Stimulated activated CD4-positive, alpha-beta T cell treated with anti-CD3 and anti-CD28 coated beads, Interleukin-1b, Interleukin-23, amount 100 ng/mL, for 4 hours (primary cell): ENCODE measurements at places on chromosomes 13 and 19.

GRCh38 chr13:20719783-20720182 lies 16.3 kb downstream of the IL17D start:
- DNase-seq, result no peak

GRCh38 chr13:20558982-20559381 lies 8.0 kb upstream of the IFT88 start:
- DNase-seq, result no peak

- DNase-seq, result peak; percentile 85
Observed at GRCh38 chr19:36604656-36605100, 435 bp upstream of the ZNF382 start.

DNA sequence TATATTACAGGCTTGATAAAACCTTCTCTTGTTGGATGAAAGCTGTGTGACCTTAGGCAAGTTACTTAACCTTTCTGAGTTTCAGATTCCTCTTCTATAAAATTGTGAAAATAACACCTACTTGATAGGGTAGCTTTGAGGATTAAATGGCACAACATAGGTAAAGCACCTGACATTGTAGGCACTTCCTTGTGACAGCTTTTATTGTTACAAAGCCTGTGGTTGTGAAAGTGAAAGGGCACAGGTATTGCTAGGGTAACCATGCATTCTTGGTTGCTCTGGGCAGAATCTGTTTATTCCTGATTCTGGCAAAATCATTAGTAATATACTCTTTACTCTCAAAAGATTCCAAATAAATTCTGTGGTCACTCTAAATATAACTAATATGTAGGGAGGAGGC lies 493.4 kb downstream of the OLFM4 start:
- no peak for DNase-seq

- DNase-seq, result no peak
Observed at GRCh38 chr13:93224535-93224934, 2.1 kb upstream of the GPC6 start.

DNA sequence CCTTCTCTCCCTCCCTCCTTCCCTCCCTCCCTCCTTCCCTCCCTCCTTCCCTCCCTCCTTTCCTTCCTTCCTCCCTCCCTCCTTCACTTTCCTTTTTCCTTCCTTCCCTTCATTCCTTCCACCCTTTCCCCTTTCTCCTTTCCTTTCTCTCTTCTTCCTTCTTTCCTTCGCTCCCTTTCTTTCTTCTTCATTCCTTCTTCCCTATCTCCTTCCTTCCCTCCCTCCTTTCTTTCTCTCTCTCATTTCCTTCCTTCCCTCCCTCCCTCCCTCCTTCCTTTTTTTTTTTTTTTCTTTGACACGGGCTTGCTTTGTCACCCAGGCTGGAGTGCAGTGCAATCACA lies 105.5 kb downstream of the IER2 start:
- DNase-seq, result no peak

- peak; percentile 2 for DNase-seq
Observed at GRCh38 chr13:77429320-77430142, 102.6 kb upstream of the MYCBP2 start.

DNA sequence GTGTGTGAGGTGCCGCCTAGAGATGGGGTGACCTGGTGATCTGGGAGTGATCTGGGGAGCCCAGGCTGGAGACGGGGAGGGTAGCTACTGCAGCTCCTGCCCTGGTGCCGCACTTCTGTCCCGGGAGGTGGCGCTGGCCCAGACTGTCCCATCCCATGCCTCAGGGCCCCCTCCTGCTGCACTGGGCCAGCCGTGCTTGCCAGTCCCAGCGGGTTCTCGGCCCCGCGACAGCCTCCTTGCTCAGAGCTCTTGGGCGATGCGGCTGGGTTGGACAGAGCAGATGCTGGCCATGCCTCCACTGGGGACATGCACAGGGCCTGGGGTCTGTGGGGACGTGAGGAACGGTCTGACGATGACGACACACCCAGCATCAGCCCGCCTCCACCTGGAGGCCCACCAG lies 2.5 kb downstream of the RAX2 start:
- no peak for DNase-seq

DNA sequence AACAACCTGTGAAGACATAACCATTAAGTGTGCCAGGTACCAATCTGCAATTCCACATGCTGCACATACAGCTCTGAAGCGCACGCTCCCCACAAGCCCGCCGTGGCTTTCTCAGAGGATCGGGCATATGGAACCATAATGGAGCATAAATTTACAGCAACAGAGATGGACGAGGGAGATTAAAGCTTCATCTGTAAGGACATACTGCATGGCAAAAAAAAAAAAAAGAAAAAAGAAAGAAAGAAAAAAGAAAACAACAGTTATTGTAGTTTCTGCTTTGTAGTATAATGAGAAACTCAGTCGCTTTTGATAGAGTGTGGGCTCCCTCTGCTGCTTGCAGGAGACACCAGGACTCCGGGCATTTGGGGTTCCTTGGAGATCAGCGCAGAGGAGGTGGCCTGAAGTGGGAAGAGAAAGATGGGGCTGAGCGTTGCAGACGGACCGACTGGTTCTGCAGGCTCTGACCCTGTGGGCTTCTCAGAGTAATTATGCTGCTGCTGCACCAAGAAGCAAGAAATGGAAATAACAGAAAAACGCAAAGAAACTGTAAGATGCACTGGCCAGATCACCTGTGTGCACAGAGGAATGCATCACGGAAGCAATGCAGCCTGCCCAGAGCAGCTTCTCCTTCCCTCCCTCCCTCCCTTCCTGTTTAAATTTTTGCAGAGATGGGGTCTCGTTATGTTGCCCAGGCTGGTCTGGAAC lies 10.8 kb upstream of the PDCD5 start:
- no peak for DNase-seq

DNA sequence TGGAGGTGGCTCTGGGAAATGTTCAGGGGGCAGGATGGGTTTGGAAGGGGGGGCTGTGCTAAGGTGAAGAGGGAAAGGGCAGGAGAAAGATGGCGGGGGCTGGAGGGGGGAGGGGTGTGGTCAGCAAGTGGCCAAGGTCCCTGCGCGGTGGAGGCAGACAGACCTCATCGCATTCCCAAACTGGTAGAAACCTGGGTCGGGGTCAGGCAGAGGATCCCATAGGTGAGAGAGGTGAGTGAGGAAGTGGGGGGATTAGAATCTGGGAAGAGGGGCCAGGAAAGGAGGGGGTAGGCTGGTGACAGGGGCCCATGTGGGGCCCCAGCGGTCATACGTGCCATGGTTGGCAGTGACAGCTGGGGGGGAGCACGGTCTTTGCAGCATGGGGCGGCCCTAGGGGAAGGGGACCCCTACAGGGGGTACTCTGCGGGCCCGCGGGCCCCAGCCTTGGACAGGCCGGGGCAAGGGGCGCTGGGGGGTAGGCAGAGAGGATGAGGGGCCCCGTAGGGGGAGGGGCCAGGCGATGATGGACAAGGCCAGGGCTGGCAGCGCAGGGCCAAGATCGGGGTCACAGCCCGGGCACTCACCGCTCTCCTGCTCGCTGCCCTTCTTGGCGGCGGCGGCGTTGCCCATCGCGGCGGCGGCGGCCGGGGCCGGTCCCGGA lies 514 bp downstream of the PRKACA start:
- no peak for DNase-seq

DNA sequence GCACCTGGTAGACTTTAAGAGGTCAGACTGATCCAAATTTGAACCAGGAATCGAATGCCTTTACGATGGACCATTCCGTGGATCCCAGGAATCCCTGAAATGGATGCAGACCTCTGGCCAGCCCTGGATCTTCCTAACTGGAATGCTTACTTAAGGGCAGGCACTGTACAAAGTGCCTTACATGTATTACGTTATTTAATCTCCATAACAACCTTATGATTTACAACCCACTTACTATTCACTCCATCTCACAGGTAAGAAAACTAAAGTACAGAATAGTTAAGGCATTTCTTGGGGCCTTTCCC lies 93.6 kb downstream of the HSPH1 start:
- DNase-seq, result no peak

- no peak for DNase-seq
Observed at GRCh38 chr13:111521030-111521429, 200.6 kb downstream of the TEX29 start.

DNA sequence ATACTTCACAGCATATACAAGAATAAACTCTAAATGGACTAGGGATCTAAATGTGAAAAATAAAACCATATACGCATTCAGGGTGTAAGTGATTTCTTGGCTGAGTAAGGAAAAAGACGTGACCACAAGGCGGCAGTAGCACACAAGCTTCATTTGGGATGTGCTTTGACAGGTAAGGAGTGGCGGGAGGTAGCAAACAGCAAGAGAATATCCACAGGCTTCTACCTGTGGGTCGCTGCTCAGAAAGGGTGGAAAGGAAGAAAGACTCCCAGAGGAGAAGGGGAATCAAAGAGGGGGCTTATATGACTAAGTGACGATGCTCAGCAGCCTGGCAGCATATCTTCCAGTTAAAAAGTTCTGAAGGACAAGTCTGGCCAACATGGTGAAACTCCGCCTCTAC lies 2.5 kb upstream of the ZNF121 start:
- DNase-seq, result peak; percentile 68

DNA sequence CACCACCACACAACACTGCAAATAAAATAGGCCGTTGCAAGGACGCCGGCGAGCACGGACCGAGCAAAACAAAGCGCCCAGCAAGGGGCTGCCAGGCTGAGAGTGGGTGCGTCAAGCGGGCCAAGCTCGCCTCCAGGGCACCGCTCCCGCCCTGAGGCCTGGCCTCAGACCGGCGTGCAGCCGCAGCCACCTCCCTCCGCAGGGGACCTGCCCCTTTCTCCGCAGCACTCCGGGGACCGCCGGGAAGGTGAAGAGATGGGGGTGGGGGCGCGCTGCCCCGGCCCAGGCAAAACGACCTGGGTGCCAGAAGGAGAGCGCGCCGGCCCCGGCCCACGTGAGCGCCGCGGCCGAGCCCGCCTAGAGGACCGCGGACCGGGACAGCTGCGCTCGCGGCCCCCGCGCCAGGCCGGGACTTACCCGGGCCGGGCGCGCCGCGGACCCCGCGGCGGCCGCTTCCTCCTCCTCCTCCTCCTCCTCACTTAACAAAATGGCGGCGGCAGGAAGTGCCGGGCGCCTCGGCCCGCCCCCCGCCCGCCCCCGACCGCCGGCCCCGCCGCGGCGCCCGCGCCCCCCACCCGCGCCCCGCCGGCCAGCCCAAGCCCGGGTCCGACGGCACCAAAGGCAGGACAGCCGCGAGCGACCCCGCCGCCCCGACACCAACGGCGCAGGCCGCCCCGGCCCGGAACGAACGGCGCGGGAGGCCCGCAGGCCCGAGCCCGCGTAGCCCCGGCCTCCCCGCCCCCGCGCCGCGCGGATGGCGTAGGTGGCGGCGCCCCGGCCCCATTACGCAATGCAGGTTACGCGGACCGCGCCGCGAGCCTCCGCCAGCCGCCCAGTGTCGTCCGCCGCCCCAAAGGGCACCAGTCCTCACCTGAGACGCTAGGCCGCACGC lies 674 bp downstream of the BRD4 start:
- peak; percentile 61 for DNase-seq

GRCh38 chr19:42335374-42335936 lies 10.0 kb downstream of the MEGF8 start:
- DNase-seq, result no peak

DNA sequence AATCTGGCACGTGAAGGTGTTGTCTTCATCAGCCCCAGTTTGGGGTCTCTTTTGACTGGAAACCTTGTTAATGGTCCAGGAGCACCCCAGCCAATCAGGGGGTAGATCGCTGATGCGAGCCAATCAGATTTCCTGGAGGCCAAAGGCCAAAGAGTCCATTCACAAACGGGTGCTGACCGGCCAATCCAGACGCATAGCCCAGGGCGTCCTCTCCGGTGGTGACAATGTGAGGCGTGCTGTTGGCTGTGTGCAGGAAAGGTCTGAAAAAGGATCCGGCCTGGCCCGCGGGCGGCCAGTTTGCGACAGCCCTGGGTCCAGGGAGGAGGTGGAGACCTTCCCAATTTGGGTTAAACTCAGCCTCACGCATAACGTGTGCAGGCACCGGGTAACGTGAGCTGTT lies 3.1 kb downstream of the MAST3 start:
- no peak for DNase-seq

DNA sequence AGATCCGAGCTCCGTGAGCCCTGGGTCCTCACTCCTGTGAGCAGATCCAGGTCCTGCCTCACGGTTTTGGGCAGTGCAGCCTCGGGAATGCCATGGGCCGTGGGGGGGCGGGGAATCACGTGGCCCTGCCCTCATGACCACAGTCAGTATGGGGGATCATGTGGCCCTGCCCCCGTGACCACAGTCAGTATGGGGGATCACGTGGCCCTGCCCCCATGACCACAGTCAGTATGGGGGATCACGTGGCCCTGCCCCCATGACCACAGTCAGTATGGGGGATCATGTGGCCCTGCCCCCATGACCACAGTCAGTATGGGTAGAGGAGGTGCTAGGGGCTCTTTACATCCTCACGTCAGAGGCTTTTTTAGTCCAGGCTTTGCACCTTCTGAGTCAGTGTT lies 64.3 kb upstream of the F7 start:
- no peak for DNase-seq

GRCh38 chr19:37506387-37507166 lies at the start of gene ZNF793:
Gene ZNF793, plus strand, starts transcription at chr19:37506939. Its CDS starts 16,501 bp downstream, at chr19:37523440.
- DNase-seq, result peak; percentile 67
